ENCODE measurements at places on chromosomes 11 and 22. TPM values are rescaled to one million over a fixed set of nuclear protein-coding genes. Genes with fewer than 3 reads are reported as not detected.

DNA sequence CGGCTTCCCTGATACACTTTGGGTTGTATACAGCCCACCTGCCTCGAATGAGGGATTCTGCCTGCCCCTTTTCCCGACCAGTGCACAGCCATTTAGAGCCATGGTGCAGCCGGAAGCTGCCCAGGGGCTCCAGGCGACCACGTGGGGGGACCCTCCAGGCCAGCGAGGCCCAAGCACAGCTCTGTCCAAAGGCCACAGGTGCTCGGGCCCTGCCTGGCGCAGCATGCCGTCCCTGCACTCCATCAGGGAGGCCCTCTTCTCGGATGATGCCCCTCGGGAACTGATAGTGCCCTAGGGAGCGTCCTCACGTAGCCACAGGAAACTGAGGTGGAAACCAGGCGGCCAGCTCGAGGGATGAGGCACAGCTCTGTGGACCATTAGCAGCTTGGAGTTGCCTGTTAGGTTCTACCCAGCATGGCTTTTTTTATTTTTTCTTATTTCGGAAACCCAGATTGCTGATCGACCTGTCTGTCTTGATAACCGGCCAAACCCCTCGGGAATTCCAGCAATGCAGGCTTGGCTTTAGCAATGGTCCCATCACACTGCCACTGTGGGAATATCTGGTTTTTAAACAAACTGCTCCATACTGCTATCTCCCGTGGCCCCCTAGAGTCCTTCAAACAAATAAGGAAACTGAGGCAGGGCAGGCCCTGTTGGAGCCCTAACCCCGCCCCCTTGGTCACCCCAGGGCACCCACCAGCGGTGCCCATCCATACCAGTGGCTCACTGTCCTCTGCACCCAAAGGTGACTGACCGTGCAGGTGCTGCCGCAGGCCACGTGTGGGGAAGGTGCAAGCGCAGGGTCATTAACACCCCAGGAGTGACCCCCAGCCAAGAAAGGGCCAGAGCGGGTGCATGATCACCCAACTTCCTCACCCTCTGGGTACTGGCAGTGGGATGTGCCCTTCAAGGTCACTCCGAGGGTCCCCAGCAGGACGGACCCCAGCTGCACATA, 8.0 kb downstream of the ANO1 start:
- DNase-seq = no peak

Gene PGGHG
- 10.5 TPM for total RNA-seq

GRCh38 chr11:99968336-99968735, 718.8 kb upstream of the ARHGAP42 start:
- DNase-seq = no peak

DNA sequence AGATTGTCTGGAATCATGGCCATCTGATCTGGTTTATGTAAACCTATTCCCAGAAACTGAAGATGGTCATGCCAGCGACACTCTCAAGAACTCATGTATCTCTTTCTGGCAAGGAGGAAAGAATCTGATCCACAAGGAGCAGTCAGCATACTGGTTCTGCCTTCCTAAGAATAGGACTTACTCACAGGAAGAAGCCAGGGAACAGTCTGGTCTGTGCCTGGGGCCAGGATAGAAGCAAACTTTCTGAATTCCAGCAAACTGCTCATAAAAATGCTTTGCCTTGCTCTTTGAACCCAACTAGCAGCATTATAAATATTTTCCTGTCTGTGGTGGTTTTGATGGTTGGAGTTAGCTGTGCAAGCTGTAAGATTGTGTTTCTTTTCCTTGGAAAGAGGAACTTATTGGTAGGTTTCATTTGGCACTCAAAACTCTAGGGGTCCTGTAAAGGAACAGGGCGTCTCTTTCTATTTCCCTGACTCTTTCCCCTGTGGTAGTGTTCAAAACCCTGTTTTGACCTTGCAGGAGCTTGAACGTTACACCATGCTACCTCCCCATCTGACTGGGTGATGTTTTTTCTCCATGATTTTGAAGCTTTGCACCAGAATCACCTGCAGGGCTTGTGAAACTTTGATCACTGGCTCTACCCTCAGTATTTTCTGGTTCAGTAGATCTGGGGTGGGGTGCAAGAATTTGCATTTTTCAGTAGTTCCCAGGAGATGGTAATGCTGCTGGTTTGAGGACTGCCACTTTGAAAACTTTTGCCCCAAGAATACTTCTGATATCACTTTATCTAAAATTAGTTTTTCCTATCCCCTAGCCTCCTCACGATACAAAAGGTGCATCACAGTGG, 627.8 kb upstream of the ANO5 start:
- no peak for DNase-seq

Gene OR51B5
- total RNA-seq = not detected

DNA sequence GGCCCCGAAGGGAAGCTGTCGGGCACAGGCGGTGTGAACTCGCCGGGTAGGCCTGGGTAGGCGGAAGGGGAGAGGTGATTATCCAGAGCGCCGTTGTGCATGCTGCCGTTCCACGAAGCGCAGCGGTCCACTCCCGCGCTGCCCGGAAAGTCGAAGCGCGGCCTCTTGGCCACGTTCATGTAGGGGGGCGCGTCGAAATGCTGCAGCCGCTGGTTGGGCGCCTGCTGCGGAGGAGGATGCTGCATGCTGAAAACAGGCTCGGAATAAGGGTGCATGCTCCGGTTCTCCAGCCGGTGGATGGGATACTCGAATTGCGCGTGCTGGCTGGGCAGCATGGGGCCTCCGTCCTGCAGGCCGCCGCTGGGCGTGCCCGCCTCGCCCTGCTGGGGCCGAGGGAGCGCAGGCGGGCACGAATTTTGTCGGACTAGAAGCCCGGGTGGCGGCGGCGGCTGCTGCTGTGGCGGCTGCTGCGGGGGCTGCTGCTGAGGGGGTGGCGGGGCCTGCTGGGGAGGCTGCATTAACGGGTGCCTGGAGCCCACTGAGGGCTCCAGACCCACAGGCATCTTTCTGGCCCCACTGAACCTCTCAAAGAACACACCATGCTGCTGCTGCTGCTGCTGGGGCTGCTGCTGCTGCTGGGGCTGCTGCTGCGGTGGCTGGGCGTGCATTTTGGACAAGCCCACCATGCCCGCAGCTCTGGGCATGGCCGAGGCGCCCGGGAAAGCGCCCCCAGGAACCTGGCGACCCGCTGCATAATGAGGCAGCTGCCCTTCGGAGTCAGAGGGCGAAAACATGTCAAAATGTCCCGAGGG, 2.3 kb downstream of the MN1 start:
- DNase-seq = no peak

DNA sequence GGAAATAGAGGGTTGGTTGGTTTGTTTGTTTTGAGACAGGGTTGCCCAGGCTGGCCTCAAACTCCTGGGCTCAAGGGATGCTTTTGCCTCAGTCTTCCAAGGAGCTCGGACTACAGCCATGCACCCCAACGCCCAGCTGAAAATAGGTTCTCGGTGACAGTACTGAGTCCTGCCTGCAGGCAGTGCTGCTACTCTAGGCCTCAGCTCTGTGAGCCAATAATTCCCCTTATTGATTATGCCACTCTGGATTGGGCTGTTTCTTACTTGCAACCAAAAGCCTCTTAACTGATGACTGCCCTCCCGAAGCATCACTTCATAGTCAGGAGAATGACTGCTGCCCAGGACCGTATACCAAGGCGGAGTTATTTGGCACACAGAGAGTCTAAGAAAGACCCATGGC, 1.2 kb upstream of the C11orf16 start:
- DNase-seq = no peak

DNA sequence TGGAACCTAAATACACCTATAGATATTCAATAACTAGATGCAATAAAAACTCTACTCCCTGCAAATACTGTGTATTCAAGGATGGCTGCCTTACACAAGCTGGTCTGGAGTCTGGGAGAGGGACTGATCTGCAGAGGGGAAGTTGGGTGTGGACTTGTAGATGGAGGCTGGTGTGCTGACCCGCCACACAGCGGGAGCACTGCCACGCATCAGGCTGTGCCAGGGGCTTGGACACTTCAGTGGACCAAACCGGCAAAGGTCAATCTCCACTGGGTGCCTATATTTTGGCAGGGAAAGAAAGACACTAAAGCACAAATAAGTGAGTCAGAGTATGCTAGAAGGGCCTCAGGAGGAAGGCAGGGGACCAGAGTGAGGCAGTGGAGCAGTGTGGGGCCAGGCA, 2.1 kb upstream of the SHANK3 start:
- DNase-seq = no peak

DNA sequence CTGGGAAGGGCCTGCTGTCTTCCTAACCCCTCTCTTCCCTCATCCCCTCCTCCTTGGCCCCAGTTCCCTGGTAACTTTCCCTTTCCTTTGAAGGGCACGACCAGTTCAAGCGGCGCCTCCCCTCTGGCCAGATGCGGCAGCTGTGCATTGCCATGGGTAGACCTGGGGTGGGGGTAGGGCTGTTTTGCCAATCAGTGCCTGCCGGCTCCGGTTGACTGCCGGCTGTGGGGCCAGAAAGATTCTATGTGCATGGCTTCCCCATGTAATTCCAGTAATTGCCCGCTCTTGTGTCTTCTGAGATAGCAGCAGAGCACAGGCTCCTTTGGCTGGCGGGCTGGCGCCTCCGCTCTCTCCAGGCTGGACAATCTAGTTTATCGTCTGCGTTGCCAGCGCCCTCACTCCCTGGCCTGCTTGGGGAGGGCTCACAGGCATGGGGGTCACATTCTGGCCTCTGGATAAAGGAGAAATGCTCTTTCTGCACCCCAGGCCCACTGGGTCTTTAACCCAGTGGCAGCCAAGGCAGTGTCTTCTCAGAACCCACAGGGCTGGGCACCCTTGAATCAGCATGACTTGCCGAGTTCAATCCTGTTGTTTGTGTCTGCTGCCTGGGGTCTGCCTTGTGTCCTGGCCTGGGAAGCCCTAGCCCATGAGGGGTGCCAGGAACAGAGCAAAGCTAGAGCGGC, 9.4 kb downstream of the SIDT2 start:
- no peak for DNase-seq

- no peak for DNase-seq
Measured at GRCh38 chr11:79686703-79687419, 246.0 kb upstream of the TENM4 start.

GRCh38 chr11:100663996-100664395, 23.1 kb upstream of the ARHGAP42 start:
- DNase-seq = no peak

DNA sequence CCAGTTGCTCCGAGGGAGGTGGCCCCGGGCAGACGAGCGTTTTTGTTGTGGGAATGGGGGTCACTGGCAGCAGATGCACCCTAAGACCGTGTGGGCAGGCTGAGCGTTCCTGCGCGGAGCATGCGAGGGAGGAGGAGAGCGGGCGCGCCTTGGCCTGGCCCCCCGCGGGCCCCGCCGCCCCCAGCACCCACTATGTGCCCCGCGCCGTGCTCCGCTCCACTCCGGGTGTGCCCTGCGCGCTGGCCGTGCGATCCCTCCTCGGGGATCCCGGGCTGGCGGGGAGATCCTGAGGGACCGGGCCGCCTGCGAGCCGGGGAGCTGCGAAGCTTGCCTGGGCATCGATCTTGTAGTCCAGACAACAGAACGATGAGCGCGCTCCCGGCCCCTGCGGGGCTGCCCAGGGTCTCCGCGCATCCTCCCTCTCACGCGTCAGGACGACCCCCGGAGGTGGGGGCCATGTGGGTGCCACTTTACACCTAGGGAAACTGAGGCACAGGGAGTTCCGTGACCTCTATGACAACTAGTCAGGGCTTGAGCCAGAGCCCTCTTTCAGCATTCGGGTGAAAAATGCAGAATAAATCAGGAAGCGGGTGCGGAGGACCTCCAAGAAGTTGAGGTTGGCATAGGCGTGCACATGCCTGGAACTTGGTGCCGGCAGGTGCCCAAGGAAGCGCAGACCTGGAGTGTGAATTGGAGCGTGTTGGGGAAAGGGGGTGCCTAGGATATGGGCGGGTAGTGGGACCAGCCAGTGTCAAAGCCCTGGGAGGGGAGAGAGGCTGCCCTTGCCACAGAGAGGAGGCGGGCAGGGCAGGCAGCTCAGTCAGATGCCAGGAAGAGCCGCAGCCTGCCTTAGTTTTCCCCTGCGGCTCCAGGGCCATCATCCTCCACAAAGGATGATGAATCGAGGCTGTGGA, 1.3 kb upstream of the KMT5B start:
- no peak for DNase-seq

GRCh38 chr22:22569218-22569617, 10.2 kb upstream of the PRAME start:
- DNase-seq = no peak

DNA sequence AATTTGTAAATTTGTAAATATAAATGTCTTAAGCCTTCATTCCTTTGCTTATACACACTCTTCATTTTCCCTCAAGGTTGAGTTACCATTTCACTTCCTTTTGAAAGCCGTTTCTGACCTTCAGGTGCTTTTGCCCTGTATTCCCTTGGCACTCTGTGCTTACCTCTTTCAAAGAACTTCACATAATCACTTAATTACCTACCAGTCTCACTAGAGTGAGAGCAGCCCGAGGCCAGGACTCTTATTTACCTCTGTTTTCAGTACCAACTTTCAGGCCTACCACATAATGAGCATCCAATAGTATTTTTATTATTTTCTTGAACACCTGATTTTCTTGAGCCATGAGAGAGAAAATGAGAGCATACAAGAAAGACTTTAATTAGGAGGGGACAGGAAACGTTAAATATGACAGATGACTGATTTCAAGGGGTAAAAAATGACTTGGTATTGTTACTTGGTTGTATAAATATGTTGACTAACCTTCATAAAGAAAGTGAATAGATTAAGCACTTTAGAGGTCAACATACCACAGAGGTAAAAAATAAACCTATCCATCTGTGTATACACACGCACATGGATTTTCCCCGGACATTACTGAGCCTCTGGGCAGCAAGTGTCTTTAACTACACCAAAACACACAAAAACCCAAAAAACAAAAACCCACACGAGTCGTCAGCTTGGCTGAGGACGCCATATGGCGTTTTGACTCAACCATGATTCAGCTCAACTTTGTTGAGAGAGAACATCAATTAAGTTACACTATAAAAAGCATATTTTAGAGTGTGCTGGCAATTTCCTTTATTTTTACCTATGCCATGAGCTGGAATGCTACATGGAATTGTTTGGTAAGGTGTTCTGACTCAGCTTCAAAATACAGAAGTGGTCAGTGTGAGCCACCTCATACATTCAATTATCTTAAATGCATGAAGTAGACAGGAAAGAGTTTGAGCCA, 7.6 kb downstream of the ATXN10 start:
- no peak for DNase-seq

Gene HBG2
- not detected for total RNA-seq

Gene MCAM
- total RNA-seq = 563 TPM
